ENCODE measurements at places on chromosomes 2 and 18.

DNA sequence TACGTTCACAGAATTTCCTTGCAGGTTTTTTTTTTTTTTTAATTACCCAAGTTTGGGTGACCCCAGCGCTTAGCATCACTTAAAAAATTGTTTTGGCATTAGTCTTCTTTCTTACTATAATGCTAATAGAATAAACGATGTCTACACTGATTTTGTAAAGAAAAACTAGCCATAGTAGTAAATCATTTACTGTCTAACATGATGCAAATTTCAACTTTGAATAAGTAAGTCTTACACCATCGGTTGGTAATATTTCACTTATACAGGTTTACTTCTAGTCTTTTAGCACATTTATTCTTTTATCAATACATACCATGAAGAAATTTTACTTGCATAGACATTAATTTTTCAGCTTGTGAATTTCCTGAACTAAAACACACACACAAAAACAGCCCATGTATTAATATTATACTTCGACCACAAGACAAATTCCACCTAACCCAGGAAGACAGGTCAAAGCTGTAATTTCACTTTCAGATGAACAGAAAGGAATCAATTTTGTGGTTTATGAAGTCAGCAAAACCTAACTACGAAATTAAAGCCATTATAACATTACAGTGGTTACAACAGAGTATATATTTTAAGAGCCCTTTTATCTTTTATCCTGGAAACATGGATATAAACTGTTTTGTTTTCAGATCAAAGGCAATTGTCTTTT lies 1.9 kb downstream of the YES1 start:
- DNase-seq = no peak

GRCh38 chr2:137118140-137118539 lies 352.8 kb downstream of the THSD7B start:
- DNase-seq = no peak

DNA sequence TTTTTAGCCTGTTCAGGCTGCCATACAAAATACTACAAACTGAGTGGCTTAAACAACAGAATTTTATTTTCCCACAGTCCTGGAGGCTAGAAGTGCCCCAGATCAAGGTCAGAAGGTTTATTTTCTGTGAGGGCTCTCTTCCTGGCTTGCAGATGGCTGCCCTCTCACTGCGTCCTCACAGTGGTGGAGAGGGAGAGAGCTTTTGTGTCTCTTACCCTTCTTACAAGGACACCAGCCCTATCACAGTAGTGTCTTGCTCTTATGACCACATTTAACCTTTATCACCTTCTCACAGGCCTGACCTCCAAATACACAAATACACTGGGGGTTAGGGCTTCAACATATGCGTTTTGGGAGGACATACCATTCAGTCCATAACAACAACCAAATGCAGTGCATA lies 11.7 kb downstream of the WDR7 start:
- DNase-seq = peak; percentile 76

DNA sequence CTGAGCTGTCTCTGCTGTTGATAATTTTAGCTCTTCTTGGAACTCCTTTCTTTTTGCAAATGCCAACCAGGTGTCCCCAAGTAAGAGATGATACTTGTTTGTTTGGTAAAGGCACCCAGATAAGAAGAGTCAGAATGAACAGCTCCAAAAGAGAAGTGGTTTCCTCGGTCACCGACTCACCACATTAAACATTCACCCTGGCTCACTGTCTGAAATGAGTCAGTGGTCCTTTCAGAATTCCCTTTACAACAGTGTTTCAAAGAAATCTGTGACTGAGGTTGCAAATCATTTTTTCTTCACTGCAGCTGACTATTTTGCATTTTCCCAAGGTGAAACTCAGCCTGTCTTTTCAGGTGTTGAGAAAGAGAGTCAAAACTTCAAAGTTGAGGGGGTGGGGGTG lies 16.2 kb upstream of the CXCR4 start:
- DNase-seq = peak; percentile 59

Measured in hematopoietic multipotent progenitor cell treated with erythropoietin and hydrocortisone succinate and interleukin-3 and kit ligand, for 4 days (in vitro differentiated cells).